ENCODE measurements at places on chromosomes 6 and 20.

DNA sequence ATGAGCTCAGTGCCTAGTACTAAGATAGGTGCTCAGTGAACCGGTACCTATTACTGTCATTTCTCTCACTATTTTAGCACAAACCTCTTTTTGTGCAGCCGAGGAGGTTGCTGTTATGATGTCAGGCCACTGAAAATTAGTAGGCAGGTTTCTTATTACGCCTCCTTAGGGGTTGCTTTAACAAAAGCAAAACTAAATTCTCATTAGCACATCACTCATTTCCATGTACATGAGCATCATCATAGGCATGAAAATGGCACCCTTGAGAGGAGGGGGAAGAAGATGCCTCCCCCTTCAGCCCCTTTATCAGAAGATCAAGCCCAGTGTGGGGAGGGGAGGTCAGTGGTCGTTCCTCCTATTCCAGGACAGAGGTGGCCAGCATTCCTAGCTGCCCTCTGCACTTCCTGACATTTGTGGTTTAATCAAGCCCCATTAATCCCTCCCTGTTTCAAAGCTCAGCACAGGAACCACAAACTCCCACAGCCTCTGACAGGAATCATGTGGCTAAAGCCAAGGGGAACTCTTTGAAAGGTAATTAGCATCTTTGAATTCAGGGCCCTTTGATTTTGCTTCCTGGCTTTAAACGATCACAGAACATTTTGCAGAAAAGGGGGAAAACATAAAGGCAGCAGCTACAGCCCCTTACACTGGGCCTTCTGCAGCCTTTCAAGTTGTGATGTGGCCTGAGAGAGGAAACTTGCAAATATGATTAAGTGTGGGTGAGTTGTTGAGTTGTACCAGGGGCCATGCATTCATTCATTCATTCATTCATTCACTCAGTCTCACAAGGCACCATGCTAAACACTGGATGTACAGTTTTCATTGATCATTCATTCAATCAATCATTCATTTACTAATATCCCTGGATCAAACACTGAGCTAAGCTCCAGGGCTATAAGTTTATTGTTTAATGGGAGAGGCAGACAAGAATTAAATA lies 31.9 kb upstream of the PSMF1 start:
- DNase-seq, result no peak

DNA sequence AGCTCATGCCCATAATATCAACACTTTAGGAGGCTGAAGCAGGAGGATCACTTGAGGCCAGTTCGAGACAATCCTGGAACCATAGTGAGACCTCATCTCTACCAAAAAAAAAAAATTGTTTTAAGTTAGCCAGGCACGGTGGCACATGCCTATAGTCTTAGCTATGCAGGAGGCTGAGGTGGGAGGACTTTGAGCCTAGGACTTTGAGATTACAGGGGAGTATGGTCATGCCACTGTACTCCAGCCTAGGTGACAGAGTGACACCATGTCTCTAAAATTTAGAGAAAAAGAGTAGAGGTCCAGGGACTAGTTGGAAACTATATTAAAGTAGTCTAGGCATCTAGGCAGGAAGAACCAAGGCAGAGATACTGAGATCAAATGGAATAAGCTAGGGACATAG lies 121.6 kb downstream of the SLC16A10 start:
- DNase-seq, result no peak

DNA sequence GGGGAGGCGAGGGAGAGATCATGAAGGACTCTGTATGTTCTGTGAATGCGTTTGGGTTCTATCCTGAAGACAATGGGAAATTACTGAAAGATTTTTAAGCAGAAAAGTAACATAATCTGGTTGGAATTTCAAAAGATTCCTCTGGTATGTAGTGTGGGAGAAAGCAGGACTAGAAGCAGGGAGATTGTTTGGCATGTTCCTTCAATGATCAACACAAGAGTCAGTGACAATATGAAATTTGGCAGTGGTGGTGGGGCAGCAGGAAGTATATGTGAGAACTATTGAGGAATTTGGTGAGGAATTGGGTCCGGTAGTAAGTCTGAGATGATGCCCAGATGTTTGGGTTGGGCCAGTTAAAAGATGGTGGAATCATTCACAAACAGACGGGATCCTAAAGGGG lies 348.7 kb downstream of the CD83 start:
- DNase-seq, result no peak

DNA sequence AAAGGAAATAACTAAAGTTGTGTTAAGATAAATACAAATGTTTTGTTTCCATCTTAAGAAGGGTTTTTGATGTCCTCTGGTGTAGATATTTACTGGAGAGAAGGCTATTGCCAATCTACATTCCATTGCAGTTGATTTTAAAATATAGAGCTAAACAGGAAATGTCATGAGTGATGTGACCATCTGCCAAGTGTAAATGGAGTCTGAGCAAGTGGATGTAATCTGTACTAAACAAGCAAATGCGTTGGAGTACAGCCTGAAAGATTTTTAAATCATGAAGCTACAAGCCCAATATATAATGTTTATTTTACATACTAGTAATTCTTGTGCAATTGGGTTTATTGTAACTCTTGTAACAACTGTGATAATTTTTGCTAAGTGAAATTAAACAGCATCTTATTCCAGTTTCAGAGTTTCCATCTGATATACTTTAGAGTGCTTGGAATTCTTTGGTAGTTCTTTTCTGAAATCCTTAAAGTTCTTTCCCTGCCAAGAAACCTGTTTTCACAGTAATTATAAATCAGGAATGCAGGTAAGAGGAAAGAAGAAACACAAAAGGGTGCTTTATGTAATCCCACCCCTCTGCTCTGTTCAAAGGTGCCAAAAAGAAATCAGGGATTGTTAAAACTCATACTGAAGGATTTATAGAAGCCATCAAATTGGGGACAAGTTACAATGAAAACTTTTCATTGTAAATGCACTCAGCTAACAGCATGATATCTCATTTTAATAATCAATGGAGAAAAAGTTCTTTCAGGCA lies 47.2 kb upstream of the FLRT3 start:
- DNase-seq, result no peak

DNA sequence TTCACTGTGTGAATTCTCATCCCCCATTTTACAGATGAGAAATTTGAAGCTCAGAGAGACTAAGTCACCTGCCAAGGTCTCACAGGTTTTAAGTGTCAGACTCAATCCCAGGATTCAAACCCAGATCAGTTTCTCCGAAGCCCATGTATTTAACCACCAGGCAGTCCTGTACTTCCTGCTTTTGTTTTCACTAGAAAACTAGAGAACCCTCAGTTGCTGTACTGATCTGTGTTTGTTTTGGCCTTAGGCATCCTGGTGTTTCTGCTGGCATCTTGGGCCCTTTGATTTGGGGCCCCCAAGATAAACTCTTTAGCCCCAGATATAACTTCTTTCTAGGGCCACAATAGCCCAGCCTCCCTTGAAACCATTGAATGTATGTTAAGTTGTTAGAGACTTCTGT lies 36.5 kb downstream of the PPP1R16B start:
- DNase-seq, result no peak

- no peak for DNase-seq
These were observed 10.4 kb downstream of the TRIM31 start for GRCh38 chr6:30102414-30102969.

- DNase-seq, result no peak
These were observed 328.6 kb upstream of the SYNCRIP start for GRCh38 chr6:85971238-85971637.

DNA sequence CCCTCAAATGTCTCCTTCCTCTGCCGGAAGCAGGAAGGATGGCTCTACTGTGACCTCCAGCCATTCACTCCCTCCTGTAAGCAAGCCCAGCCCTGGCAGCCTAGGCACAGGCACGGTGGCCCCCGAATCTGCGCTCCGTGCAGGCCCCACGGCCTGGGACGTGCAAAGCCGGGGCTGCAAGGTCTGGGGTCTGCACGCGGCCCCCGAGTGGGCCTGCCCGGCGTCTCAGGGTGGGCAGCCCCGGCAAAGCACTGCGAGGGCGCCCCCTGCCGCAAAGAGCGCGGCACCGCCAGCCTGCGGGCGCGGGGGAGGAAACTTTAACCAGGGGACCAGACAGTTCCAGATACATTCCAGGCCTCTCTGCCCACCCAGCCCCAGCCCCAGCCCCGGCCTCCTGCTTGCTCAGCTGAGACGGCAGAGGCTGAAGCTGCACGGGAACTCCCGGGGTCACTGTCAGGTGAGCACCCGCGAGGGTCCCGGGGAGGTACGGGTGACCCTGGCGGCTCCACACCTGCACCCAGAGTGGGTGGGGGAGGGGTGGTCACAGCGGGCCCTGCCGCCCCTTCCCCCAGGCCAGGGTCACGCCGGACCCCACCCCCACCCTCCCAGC lies 98.8 kb downstream of the ASXL1 start:
- no peak for DNase-seq

DNA sequence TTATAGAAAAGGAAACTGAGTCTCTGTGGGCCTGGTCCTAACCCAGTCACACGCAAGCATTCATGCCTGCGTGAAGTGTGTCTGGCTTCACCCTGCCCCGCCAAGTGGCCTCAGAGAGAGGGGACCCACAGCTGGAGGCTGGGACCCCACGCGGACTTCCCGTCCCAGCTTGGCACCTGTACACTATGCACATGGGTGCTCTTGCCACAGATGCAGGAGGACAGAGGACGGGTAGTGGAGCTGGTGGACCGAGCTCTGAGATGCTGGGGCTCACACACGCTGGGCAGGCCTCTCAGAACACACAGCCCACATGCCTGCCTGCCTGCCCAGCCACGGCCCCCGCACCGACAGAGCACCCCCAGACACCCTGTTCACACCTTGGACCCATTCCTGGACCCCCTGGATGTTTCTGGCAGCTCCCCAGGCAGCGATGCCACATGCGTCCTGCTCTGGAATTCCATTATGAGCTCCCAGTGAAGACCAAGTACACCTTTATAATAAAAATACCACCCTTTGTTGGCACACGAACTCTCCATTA lies 24.9 kb upstream of the SMOC2 start:
- DNase-seq, result no peak

DNA sequence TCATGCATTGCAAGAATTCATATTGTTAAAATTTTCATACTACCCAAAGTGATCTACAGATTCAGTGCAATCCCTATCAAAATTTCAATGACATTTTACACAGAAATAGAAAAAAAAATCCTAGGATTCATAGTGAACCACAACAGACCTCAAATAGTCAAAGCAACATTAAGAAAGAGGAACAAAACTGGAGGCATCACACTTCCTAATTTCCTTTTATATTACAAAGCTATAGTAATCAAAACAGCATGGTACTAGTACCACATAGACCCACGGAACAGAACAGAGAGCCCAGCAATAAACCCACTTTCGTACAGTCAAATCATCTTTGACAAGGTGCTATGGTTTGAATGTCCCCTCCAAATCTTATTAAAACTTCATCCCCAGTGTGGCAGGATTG lies 39.7 kb downstream of the NTSR1 start:
- DNase-seq, result no peak

- no peak for DNase-seq
These were observed 2.0 kb downstream of the ARHGAP18 start for GRCh38 chr6:129707882-129708495.

GRCh38 chr6:111482188-111482958 lies 645 bp downstream of the REV3L start:
- DNase-seq, result peak; percentile 12

All from stimulated activated CD8-positive, alpha-beta memory T cell treated with anti-CD3 and anti-CD28 coated beads, Interleukin-4, amount 100 ng/mL, for 4 hours (primary cell).